ENCODE measurements at places on chromosomes 7 and 10.
A peak's percentile ranks its signal among the peaks of the same experiment; 100 is the strongest.

DNA sequence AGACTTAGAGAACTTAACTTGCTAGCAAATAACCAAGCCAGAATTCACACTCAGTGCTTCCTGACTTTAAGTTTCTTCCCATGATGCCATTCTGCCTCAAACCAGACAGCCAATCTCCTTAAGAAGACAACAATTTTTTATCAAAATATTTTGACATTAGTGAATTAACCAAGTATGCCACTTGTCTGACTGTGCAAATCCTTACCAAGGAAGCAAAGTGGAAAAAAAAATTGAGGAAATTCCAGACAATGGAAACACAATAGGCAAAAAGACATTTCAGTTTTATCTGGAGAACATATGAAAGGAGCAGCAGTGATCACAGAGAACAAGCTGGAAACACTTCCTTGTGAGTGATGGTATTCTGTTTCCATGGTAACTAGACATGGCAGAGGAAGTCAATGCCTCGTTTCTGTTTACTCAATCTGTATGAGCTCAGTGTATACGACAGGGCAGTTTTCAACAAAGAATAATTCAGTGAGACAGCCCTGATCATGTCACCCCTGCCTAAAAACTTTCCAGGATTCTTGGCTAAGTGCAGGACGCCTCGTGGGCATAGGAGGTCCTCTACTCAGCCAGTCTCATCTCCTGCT lies 114.2 kb downstream of the DYNC1I1 start:
- DNase-seq: peak; percentile 46

GRCh38 chr10:122279725-122280141 lies 8.6 kb downstream of the BTBD16 start:
- peak; percentile 64 for DNase-seq

GRCh38 chr7:143265017-143265693 lies 1.9 kb downstream of the GSTK1 start:
- no peak for DNase-seq

GRCh38 chr10:80454513-80455460 lies 677 bp downstream of the TSPAN14 start:
- peak; percentile 39 for DNase-seq

DNA sequence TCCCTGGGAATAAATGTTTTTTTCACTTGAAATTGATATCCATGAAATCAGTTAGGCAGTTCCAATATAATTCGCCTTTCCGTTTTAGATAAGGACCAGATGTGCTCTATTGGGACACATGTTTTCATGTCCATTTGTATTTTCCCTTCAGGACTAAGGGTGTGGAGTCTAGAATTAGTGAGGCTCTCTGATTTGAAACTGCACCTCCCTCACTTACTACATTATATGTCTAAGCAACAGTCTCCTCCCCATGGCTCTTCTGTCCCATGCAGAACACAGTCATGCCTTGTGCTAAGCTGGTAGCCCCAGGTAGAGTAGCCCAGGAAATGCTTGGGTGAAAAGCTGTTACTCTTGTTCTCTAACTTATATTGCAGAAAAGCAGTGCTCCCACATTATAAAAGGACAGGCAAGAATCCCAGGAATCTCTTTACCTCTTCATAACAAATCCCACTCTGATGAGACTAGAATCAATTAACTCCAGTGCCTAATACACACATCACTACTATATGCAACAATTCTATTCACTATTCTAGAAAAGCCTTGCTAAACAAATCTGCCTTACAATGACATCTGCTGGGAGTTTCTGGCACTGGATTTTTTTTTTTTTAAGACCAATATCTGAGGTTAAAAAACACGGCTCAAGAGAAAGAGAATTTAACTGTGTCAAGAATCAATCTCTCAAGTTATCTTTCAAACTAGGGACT lies 293.9 kb downstream of the SNX13 start:
- peak; percentile 80 for DNase-seq

GRCh38 chr7:135664046-135664589 lies 1.8 kb downstream of the STMP1 start:
- DNase-seq: no peak

DNA sequence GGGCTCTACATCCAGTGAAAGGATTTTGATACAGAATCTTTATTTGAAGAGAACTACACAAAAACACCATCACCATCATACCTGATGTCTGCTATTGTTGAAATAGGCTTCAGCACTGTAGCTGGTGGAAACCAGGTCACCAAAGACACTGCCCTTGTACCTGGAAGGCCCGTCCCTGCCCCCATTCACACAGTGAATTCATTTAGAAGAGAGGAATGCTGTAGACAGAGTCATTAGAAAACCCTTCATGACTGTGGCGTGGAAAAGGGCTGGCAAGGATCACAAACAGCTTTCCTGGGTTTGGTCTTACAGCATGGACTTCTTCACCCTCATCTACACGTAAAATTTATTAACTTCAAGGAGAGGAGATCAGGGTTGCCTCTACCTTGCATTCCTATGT lies 202.0 kb upstream of the NRP1 start:
- DNase-seq: no peak

- no peak for DNase-seq
Measured at GRCh38 chr7:141511316-141511675, 39.9 kb upstream of the AGK start.

- DNase-seq: peak; percentile 86
Measured at GRCh38 chr10:76547352-76547972, 1090.1 kb downstream of the KCNMA1 start.

GRCh38 chr7:134495546-134495945 lies 31.8 kb upstream of the AKR1B10 start:
- DNase-seq: no peak

DNA sequence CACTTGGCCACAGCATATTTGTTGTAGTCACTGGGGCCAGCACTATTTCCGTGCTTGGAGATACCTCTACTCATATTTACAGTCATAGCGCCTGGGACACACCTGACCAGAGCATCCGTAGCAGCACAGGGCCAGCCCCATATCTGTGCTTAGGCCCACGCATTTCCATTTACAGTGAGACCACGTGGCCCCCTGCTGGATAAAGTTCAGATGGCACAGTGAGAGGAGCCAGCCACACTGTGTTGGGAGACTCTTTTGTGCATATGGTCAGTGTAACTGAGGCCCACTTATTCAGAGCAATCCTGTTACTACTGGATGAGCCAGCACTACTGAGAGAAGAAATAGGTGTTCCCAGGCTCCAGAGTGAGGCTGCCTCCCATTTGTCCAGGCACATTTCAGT lies 455.3 kb downstream of the REEP3 start:
- peak; percentile 35 for DNase-seq

DNA sequence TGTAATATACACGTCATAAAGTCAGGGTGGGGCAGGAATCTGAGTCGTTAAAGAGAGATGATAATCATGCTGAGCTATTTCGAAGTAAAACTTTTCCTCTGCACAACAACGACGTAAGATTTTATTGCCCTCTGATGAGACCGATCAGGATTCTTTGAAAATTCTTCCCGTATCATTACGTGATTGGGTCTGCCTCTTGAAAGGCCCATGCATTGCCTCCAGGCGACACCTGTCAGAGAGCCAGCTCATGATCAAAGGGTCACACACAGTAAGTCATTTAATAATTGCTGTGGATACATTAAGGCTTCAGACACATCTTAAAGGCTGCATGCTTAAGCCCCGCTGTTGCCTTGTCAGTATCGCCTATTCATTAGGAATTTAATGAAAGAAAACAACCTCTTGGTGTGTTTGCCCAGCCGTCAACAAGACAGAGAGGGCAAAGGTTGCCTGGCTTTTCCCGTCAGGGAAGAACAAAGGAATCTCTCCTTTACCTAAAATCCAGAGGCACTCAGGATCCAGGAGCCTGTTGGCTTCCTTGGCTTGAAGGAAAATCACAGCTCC lies 189.0 kb upstream of the SH2B2 start:
- no peak for DNase-seq

- peak; percentile 4 for DNase-seq
Measured at GRCh38 chr10:51170518-51171245, 96.4 kb downstream of the PRKG1 start.

GRCh38 chr7:119196183-119196582 lies 971.7 kb downstream of the ANKRD7 start:
- no peak for DNase-seq

DNA sequence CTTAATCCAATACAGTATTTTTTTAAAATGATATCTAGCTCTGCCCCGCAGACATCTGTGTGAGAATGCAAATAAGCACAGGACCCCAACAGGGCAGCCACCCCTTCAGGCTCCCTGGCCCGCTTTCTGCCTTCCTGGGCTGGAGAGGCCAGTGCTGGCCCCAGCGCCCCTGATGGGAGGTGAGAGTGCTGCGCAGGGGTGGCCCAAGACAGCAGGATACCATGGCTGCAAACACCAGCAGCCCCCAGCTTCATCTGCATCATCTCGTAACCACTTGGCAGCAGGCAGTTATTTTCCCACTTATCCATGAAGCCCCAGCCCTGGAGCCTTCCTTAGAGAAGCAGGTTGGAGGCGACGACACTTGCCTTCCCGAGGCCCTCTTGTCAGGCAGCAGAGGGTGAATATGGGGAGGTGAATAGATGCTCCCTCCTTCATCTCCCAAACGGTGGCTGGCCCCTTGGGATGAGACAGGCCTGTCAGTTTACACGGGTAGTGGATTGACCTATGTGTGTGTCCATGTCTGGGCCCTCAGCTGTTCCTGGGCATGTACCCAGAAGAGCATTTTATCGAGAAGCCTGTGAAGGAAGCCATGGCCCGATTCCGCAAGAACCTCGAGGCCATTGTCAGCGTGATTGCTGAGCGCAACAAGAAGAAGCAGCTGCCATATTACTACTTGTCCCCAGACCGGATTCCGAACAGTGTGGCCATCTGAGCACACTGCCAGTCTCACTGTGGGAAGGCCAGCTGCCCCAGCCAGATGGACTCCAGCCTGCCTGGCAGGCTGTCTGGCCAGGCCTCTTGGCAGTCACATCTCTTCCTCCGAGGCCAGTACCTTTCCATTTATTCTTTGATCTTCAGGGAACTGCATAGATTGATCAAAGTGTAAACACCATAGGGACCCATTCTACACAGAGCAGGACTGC lies 71.2 kb downstream of the ALOX5 start:
- DNase-seq: no peak

DNA sequence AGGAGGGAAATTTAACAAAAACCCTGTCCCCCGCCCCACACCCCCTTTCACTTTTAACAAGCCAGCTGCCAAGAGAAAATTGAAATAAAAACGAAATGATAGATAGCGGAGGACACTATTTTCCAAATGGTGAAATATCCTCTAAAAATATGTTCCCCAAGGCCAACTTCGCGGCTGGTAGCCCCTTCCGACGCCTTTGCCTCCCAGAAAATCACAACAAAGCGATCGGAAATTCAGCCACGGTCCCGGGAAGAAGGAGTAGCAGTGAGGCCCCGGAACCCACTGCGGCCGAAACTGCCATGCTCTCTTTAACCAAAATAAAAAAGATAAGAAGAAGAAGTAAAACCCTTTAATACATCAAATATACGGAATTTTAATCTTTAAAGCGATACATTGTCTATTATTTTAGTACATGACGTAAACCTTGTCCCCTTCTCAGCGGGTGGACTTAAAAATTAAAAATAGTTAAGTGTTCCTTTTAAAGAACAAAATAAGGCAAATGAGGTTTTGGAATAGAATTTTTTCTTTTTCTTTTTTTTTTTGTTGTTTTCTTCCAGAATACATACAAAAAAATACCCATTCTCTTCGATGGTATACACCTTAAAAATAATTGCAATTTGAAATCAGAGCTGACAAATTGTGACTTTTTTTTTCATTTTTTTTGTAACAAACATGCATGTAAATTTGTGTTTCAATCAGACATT lies 3.9 kb downstream of the ZNF503 start:
- DNase-seq: no peak

DNA sequence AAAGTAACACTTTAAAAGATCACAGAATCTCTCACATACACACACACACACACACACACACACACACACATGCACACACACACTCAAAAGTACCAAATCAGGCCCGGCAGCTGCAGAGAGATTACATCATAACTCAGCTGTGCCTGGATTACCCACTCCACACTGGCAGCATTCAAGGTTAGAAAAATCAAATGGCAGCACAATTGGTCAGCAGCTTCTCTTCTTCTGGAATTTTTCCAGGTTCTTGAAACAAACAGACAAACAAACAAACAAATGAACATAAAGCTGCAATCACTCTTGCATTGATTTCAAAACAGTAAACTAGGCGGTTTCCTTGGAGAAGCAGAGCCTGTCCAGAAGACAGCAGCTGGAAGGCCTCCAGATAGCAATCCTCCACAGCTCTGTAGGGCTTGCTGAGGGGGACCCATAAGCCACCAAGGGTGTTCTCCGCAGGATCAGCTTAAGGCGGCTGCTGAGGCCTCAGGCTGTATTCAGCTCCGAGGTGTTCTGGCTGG lies 24.5 kb upstream of the FAM133B start:
- DNase-seq: peak; percentile 59

GRCh38 chr10:7480742-7481367 lies 70.0 kb upstream of the SFMBT2 start:
- no peak for DNase-seq

DNA sequence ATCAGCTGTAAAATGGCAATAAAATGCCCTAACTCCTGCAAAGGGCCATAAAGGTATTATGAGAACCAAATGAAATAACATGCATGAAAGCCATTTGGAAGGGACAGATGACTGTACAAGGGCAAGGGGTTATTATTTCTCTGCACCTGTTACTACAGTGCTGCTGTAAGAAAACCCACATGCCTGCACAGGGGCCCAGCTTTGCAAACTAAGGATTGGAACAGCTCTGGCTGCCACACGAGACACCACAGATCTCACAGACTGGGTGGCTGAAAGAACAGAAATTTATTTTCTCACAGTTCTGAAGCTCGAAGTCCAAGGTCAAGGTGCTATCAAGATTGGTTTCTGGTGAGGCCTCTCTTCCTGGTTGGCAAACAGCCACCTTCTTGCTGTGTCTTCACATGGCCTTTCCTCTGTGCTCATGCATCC lies 409.0 kb upstream of the NRP1 start:
- DNase-seq: no peak

DNA sequence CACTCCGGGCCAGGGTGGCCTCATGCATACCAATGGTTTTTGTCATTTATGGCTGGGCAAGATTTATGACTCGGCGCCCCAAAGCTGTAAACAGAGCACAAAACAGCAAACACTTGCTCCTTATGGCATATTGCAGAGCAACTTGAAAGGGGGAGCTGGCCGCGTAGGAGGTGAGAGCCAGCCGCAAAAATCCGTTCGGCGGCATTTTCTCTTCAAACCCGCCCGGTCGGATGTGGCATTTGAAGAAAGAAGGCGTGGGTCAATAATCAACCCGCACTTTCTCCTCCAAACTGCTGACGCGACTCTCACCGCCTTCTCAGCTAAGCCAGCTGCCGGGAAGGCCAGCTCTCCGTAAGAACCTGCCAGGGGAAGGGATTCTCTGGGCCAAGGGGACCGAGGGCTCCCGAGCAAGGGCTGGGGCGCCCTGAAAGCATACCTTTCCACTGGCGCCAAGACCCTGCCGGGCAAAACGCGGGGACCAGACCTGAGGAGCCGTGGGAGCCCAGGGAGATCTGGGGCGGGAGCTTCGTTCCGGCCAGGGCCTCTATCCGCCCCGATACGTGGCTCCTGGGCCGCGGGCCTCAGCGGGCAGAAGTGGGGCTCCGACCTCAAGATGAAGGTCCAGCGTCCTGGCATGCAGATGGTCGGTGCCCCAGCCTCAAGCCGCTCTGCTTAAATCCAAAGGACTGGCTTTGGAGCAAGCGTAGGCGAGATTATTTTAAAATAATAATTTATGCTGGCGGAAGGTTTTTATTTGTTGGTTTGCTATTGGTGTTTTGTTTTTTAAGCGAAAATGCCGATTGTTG lies 12.9 kb upstream of the HOXA2 start:
- DNase-seq: no peak
